CD4-positive, alpha-beta T cell treated with Interleukin-17A for 1 hour (primary cell): ENCODE measurements at places on chromosomes 11 and 22.

GRCh38 chr22:40857309-40857855, 434 bp downstream of the XPNPEP3 start:
- no peak for DNase-seq

- DNase-seq = no peak
Measured at GRCh38 chr11:33657757-33658156, 42.9 kb downstream of the C11orf91 start.

DNA sequence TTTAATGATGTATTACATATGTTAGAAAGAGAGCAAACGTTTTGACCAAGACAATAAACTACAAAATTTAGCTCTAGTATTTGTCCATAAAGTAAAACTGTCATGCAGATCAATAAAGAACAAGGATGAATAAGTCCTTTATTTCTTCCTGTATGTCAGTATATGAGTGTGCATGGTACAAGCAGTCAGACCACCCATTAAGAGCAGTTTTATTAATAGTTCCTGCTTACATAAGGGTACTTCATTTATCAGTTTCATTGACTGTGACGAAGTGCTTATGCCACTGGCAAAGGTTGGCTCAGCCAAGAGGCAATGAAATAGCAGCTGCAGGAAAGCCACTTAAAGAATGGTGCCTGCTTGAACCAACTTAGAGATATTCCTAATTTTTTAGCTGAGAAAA, 913.0 kb upstream of the CNTN5 start:
- DNase-seq = no peak

DNA sequence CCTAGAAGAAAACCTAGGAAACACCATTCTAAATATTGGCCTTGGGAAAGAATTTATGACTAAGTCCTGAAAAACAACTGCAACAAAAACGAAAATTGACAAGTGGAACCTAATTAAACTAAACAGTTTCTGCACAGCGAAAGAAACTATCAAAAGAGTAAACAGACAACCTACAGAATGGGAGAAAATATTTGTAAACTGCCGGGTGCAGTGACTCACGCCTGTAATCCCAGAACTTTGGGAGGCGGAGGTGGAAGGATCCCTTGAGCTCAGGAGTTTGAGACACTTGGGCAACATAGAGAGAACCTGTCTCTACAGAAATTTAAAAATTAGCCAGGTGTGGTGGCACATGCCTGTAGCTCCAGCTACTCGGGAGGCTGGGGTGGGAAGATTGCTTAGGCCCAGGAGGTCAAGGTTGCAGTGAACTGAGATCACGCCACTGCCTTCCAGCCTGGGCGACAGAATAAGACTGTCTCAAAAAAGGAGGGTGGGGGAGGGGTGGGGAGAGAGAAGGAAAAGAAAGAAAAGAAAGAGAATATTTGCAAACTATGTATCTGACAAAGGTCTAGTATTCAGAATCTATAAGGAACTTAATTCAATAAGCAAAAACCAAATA, 14.0 kb downstream of the OR2AT4 start:
- no peak for DNase-seq

DNA sequence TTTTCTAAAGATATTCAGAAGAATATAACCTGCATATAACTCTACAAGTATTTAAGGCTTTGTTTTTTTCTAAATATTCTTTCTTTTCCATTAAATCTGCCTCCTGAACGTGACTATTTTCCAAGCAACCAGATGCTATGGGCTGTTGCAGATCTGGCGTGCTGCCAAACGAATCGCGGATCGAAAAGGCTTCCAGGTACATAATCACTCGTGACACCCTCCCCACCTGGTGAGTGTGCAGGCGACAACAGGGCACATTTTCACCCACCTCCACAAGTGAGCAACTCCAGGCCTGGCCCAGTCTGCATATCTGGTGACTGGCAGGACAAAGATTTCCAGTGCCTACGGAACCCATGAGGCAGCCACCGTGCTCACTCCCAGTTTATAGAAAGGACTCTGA, 660.1 kb downstream of the OPCML start:
- DNase-seq = no peak

GRCh38 chr22:36221799-36222751, 17.3 kb downstream of the APOL2 start:
- peak; percentile 54 for DNase-seq

DNA sequence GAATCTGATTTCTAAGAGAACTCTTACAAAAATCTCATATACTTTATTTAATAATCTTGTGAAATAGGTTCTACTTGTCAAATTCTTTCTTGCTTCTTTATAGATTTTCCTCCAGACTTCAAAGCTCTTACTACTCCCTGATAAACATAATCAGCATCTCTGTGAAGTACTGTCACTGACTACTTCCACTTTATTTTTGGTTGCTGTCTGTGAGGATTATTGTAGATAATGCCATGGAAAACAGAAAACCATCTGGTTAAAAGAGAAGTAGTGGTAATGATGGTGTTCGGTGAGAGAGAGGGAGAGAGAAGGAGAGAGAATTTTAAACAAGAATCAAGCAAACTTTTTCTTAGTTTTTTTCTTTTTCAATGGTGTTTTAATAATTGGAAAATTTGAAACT, 152.3 kb downstream of the TMEM135 start:
- DNase-seq = no peak

- DNase-seq = no peak
Measured at GRCh38 chr22:25488244-25489020, 76.0 kb upstream of the GRK3 start.

DNA sequence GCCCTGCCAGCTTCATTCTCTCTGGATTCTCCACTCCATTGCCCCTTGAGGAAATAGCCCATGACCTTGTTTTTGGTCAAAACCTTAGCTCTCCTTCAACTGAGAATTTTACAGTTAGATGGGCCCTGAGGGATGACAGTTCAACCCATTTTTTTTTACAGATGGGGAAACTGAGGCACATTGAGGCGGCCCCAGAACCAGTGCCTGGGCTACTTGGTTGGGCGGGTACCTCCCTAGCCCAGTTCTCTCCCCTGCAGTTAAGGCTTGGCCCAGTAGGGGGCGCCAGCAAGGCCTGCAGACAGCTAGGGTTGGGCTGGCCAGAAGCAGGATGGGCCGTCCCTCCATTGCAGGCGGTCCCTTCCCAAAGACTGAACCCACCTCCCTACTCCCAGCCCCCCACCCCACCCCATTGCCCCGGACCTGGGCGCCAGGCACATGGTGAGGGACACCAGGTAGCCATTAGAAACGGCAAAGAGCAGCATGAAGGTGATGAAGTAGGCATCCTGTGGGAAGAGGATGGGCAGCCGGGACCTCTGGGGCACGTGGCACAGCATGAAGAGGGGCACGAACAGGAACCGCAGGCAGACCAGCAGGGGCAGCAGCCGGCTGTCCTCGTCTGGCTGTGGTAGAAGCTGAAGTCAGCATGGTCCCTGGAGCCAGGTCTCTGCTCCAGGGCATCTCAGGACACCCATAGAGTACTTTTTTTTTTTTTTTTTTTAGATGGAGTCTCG, 7.6 kb downstream of the SLC29A2 start:
- peak; percentile 66 for DNase-seq
